ENCODE measurements at places on chromosomes 12 and 14.

- DNase-seq: no peak
These were observed 304.1 kb downstream of the SNAPC1 start for GRCh38 chr14:62066304-62066703.

DNA sequence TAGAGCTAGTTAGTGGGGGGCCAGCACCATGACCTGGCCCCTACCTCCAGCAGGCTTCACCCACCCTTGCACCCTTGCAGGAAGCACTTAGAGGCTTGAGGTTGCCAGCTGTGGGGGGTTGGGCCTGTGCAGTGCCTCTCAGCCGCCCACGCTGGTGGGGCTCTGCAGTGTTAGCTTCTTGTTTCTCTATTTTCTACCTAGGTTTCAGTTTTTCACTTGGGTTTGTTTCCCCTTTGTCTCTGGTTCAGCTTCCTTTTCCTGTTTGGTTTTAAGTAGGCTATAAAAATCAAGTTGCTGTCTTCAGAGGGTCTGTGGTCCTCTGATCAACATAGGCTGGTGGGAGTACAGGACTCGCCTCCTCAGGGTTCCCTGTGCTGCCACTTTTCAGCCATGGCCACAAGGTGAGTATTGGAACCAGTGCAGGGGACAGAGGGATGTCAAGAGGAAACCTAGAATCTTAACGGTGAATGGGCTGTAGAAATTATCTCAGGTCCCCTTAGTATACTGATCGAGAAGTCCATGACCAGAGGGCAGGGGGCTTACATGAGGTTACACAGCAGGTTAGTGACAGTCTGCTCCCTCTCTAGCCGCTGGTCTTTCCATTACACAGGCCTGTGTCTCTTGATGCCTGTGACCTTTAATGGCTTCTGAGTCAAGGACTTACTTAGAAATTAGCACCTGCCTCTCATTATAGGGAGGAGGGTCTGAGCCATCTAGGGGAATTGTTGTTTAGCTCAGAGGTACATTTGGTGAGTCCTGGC, at the start of gene EVL:
Gene EVL (plus strand): TSS at position 312 of the 761 bp plus-strand sequence. CDS start 79 bp downstream, at position 391.
- peak; percentile 85 for DNase-seq

GRCh38 chr12:42677461-42677860, 87.9 kb upstream of the PRICKLE1 start:
- no peak for DNase-seq

GRCh38 chr12:24742378-24742777, 206.5 kb downstream of the BCAT1 start:
- peak; percentile 77 for DNase-seq

DNA sequence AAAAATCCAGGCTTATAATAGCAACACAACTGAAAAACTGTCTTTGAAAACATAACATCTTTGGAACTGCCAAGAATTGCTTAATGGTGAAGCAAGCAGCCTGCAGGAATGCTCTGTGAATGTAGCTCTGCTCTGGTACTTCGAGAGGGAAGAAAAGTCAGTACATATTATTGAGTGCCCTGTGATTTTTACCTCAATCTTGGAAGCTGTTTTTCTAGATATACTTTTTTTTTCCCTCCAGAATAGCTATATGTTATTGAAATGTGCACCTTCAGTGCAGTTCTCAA, 508.1 kb downstream of the PCNX1 start:
- no peak for DNase-seq

DNA sequence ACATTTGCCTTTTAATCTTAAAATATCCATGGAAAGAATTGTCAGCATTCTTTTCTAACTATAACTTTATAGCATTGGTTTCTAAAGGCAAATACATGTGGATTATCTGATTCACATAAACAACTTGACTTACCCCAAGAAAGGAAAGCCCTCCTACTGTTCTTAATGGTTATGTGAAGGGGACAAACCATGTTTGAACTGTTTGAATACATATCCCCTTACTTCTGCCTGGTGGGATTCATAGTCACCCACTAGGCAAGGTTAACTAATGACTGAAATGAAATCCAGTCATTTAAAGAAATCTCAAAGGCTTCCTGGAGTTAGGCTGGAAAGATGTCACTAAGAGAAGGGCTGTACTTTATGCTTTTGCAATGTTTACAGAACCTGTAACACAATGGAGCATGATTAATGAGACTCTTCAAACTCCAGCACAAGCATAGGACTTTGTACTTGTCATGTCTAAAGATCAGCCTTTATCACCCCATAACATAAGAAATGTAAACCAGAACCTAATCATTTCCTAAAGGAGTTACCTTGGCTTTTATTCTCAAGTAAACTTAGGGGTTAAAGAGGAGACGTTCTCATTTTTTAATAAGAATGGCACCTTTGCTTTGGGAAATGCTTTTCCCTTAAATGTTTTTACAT, 10.2 kb upstream of the FLRT2 start:
- DNase-seq: no peak

GRCh38 chr12:104357421-104357952, 53.9 kb downstream of the EID3 start:
- no peak for DNase-seq

- DNase-seq: no peak
These were observed 417.7 kb downstream of the ATP23 start for GRCh38 chr12:58359084-58359483.

DNA sequence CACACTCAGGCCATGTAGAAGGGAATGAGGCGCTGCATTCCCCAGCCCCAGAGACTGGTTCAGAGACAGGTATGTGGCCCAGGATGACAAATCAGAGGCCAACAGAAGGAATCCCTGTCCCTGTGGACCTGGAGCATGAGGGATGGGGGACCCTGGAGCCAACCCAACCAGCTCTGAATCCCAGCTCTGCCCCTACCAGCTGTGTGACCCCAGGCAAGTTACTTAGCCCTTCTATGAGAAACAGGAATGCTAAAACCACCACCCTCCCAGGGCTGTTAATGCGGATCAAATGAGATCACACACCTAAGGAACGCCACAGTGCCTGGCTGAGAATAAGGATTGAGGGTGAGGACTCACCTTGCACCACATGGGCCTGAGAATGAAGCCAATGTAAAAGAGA, 15.6 kb downstream of the ITPK1 start:
- DNase-seq: no peak

GRCh38 chr12:121796855-121797751, 3.6 kb upstream of the RHOF start:
- DNase-seq: no peak

DNA sequence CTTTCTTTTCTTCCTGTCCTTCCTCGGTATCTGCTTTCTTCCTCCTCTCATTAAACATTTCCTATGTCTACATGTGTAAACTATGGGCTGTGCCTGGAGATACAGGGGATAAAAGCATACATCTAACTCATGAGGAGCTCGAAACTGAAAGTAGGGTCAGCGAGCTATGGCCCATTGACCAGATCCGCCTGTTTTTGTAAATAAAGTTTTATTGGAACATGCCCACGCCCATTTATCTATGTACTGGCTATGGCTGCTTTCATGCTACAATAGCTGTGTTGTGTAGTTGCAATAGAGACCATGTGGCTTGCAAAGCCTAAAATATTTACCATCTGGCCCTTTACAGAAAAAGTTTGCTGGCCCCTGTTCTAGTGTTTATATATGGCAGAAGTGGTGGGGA, 500.8 kb upstream of the GARIN6 start:
- no peak for DNase-seq

DNA sequence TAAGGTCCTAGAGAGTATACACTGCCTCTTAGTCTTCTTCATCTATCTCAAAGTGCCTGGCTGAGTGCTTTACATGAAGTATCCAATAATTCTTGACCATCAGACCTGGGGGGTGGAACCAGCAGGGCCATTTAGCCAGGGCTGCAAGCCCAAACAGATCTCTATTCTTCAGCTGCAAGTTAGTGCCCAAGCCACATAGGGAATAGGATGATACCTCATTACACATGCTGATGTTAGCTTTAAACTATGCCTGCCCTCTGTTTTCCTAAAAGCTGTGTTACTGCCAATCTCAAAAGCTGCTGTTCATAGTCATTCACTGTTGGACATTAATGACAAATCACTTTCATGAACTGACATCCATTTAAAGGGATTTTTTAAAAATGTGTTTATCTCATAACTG, 16.7 kb upstream of the IFNG start:
- DNase-seq: no peak

DNA sequence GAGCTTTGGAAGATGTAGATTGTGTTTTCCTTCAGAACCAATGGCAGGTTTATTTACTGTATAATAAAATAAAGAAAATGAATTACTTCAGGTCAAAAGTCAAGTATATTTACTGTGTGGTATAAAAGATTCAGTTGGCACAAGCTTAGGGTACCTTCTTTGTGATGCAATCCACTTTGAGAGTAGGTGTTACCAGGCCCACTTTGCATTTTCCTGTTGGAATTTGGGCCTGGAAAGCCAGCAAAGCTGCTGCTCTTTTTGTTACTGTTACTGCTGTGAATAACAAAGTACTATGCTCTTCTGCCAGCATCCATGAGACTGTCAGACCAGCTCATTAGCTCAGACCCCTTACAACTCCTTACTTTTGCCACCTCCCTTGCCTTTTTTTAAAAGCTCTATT, 649.0 kb upstream of the SEL1L start:
- no peak for DNase-seq

DNA sequence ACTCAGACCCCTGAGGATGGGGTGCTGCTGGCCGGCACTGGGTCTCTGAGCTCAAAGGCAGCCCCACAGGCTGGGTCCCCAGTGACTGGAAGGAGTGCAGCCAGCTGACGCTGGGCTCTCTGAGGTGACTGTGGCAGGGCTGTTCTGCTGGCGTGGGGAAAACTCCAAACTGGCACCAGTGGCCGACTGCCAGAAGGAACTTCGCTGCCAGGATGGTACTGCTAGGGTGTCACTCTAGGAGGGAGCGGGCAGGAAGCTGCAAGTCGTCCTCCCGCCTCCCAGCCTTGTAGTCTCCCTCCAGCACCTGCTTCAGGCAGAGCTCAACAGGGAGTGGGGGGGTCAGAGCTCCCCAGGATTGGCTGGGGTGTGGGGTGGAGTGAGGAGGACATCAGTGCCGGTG, 41.3 kb downstream of the CDC42BPB start:
- DNase-seq: no peak

GRCh38 chr12:104050436-104050835, 449 bp upstream of the GLT8D2 start:
- DNase-seq: no peak

DNA sequence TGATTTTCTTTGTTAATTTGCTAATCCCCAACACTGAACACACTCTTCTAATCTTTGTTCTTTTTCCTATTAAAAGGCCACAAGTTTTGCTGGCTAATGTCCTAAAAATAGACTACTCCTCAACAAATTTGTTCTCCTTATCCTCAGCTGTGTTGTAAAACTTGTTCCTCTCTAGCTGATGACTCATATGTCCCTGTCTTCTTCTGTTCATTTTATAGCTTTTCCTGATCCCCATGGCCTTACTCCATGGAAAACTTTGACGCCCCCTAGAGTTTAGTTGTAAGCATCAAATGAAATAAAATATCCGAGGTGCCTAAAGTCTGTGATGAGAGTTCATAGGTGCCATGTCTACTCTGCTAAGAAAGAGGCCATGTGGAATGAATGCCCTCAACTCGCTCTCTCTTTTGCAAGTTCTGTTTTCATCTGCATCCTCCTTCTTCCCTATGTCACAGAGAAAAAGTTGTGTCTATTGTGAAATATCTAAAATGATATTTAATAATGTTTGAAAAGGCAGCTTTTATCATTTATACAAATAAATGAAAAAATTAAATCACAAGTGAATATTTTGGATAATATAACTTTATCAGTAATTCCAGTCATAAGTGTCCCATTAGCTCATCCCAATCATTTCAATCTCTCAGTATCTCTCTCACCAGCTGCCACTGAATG, 237.9 kb downstream of the IPO8 start:
- DNase-seq: no peak

GRCh38 chr14:49907186-49907585, 14.3 kb downstream of the ARF6 start:
- DNase-seq: no peak

DNA sequence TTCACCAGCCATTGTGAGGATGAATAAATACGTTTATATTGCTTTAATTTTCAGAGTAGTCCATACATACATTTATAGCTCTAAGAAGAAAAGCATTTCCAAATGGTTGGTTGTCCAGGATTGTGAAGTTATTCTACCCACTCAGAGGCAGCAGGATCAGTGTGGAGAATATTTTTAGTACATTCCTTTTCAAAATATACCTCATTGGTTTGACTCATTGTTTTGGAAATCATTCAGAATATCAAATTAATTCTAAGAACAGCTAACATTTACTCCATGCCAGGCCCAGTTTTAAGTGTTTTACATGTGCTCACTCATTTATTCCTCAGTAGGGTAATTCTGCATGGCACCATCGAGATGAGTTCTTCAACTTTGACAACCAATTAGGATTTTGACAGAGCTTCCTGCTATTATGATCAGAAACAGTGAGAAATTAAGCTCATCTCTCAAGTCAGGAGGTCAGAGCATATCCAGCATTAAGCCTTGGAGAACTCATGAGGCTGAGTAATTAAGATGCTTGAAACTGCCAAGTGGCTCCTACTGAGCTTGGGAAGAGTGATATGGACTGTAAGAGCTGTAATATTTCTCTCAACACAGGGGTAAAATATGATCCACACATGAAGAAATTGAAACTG, 153.3 kb upstream of the CLEC14A start:
- no peak for DNase-seq

GRCh38 chr14:93939304-93940229, 12.4 kb downstream of the FAM181A start:
- DNase-seq: peak; percentile 97

- DNase-seq: no peak
These were observed 663.8 kb downstream of the C12orf50 start for GRCh38 chr12:87365423-87365822.

- DNase-seq: no peak
These were observed 444.8 kb downstream of the AEBP2 start for GRCh38 chr12:19884021-19884492.

GRCh38 chr14:61837336-61838229, 75.4 kb downstream of the SNAPC1 start:
- peak; percentile 84 for DNase-seq

DNA sequence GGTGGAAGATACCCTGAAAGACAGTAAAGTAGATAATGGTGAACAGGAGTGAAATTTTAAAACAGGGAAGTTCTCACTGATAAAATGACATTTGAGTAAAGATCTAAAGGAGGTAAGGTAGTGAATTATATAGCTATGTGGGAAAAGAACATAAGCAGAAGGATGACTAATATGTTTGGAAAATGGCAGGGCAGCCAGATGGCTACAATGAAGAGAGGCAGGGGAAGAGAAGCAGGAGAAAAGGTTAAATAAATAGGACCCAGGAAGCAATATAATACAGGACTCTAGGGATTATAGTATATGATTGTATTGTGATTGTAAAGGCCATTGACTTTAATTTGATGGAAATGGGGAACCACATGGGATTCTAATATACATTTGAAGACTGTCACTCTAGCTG, 33.0 kb downstream of the SCFD1 start:
- DNase-seq: no peak

Measured in stimulated activated effector memory CD8-positive, alpha-beta T cell treated with anti-CD3 and anti-CD28 coated beads, Interleukin-12 subunit alpha, Interleukin-12 subunit beta, amount 100 ng/mL, for 72 hours (primary cell).